ENCODE measurements at places on chromosomes 3 and 15.

GRCh38 chr15:38073178-38073946, 138.9 kb downstream of the TMCO5A start:
- DNase-seq: no peak

DNA sequence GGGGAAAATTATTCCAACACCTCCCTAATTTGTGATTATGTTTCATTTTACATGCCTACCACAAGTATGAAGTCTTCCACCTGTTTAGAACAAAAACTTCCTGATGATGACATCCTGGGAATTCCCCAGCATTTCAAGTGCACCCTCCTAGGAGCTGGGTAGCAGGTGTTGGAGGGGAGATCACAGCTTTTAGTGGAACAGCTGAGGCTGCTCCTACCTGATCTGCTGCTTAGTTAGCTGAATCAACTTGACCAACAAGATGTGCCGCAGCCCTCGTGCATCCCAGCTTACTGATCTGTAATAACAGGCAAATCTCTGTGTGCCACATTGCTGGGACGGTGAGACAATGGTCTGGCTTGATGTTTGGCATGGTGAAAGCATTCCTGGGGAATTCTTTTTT, 29.7 kb downstream of the TRAK1 start:
- DNase-seq: no peak

- DNase-seq: no peak
These were observed 56.3 kb downstream of the PPARG start for GRCh38 chr3:12345141-12345561.

DNA sequence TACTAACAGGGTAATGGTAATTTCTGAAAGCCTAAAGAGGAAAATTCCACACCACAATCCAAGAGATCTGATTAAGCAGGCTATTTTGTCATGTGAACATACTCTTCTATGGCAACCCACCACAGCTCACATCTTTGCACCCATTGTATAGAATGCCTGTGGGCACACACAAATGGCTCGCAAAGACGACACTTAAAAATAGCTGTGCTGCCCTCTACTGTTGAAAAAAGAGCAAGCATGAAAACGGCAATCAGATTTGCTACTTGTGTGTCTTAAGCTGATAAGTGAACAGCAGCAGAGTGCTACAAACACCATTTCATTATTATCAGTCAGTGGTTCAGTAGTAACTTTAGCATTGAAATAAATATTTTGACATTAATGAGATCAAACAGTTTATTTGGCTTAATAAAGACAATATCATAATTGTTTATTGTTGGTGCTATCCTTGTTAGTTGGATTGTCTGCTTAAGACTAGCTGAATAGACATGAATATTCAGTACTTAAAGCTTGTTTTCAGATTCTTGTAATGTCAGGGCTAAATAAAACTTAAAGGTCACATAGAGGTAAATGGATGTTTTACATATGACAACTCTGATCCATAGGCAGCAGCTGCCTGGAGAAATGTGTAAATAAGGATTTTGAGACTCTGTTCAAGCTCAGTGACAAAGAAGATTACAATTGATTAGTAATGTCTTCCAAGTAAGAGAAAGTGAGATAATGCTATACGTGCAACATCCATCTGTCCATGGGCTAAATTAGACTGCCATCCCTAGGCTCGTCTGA, 199.1 kb downstream of the LRRN1 start:
- no peak for DNase-seq
